Type B pancreatic cell (in vitro differentiated cells): ENCODE measurements at places on chromosomes 3 and 15. TPM values are rescaled to one million over a fixed set of nuclear protein-coding genes. Genes with fewer than 3 reads are reported as not detected.

Gene DLEC1
- 0.76 and 3.2 TPM in 2 replicates for total RNA-seq

- H3K27me3 ChIP-seq, result peaks cover 24% of the 10 kb centered on the region
- no peaks in the 10 kb centered on the region for H3K36me3 ChIP-seq
- no peak overlapping the region for H3K27ac ChIP-seq
- DNase-seq, result no peak
- peaks cover 25% of the 10 kb centered on the region for H3K4me1 ChIP-seq
Measured at GRCh38 chr15:70272565-70273355, 175.0 kb upstream of the TLE3 start.

- H3K36me3 ChIP-seq, result peaks cover 19% of the 10 kb centered on the region
- H3K27me3 ChIP-seq, result no peaks in the 10 kb centered on the region
- H3K4me1 ChIP-seq, result peaks cover 17% of the 10 kb centered on the region
Measured at GRCh38 chr3:14472471-14473351, 67.4 kb downstream of the GRIP2 start.

Gene CHRNA5
- total RNA-seq, result 2.3 and 11.5 TPM in 2 replicates

DNA sequence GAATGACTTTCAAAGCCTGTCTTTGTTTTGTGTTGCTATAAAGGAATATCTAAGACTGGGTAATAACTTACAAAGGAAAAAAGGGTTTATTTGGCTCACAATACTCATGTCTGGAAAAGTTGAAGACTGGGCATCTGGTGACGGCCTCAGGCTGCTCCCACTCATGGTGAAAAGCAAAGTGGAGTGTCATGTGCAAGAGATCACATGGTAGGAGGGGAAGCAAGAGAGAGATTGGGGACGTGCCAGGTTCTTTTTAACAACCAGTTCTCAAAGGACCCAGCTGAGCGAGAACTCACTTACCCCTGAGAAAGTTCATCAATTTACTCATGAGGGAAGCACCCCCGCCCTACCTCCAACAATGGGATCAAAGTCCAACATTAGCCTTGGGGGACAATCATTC, 929.4 kb downstream of the ROBO1 start:
- H3K27me3 ChIP-seq, result no peaks in the 10 kb centered on the region
- peak overlapping the region; percentile 19 for H3K27ac ChIP-seq
- peak overlapping the region; percentile 42 for H3K4me3 ChIP-seq
- H3K36me3 ChIP-seq, result peaks cover 10% of the 10 kb centered on the region
- DNase-seq, result no peak
- peaks cover 18% of the 10 kb centered on the region for H3K4me1 ChIP-seq

Gene LRRC49
- 6.7 and 13.4 TPM in 2 replicates for total RNA-seq

Gene FETUB
- not detected in 2 replicates for total RNA-seq

DNA sequence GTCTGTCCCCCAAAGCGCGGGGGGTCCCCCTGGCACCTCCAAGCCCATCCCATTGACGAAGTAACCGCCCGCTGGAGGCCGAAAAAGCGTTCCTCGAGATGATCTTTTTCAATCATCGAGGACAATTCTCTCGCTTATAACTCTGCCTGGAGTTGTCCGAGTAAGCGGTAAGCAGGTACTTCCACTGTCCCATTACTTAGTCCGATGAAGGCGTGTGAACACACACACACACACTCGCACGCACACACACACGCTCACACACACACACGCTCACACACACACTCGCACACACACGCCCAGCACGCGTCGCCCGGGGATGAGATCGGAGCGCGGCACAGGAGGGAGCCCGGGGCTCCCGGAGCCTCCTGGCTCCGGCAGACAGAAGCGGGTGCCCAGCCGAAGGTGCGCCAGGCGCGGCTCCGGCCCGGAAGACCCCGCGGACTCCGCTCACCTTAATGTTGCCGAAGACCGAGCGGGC, 430 bp downstream of the SLCO2A1 start:
- no peak for DNase-seq
- peak overlapping the region; percentile 76 for H3K27ac ChIP-seq
- peaks cover 48% of the 10 kb centered on the region for H3K27me3 ChIP-seq
- H3K4me1 ChIP-seq, result peaks cover 4% of the 10 kb centered on the region

- DNase-seq, result no peak
- H3K27ac ChIP-seq, result no peak overlapping the region
- H3K36me3 ChIP-seq, result no peaks in the 10 kb centered on the region
- no peaks in the 10 kb centered on the region for H3K4me1 ChIP-seq
- H3K27me3 ChIP-seq, result peaks cover 19% of the 10 kb centered on the region
Measured at GRCh38 chr3:38646630-38647029, 2.9 kb downstream of the SCN5A start.

GRCh38 chr15:67080900-67081431, 15.6 kb downstream of the SMAD3 start:
- no peaks in the 10 kb centered on the region for H3K27me3 ChIP-seq
- DNase-seq, result no peak
- peaks cover 74% of the 10 kb centered on the region for H3K4me1 ChIP-seq

DNA sequence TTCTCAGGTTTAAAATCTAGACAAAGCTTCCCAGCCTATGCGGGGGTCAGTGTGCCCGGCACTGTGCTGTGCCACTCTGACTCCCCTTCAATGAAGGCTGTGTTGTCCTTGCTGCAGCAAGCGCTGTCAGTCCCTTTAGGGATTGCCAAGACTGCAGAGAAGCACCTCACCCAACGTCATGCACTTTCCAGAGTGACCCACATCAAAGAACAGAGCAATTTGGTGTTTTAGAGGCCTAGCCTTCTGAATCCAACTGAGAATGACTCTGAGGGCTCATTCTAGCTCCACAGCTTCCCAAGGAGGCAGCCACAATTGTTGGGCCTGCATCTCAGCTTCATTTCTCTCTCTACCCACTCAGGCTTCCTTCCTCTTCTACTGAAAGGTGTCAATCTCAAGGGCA, 26.4 kb downstream of the SLC9A9 start:
- no peak overlapping the region for H3K27ac ChIP-seq
- DNase-seq, result no peak
- H3K4me3 ChIP-seq, result no peak overlapping the region
- no peaks in the 10 kb centered on the region for H3K27me3 ChIP-seq
- H3K36me3 ChIP-seq, result no peaks in the 10 kb centered on the region

GRCh38 chr15:95302206-95302605, 1028.3 kb upstream of the NR2F2 start:
- no peak overlapping the region for H3K4me3 ChIP-seq
- no peaks in the 10 kb centered on the region for H3K27me3 ChIP-seq
- H3K4me1 ChIP-seq, result peaks cover 5% of the 10 kb centered on the region
- H3K36me3 ChIP-seq, result peaks cover 2% of the 10 kb centered on the region

DNA sequence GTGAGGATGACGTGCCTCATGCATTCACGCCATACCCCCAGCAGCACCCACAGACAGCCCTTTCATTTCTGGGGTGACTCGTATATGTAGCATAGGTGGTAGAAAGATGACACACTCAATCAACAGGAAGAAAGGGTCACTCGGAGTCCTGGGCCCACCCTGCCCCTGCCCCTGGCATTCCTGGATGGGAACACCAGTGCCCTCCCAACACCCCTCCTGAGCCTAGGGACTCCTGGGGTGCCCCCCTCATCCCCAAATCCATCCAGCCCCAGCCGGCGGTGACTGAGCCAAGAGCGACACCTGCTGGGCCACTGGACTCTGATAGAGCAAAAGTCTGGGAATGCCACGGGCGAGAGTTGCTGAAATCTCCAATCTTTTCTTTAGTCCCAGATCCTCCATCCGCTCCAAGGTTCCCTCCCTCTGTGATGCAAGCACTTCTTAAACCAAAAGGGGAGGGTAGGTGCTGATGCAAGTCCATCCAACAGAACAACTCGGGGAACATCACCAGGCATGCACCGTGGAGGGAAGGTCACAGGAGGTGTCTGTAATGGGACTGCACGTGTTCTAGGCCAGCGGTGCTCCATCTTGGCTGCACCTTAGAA, 31.1 kb downstream of the ACAN start:
- H3K4me3 ChIP-seq, result no peak overlapping the region
- no peaks in the 10 kb centered on the region for H3K4me1 ChIP-seq
- no peaks in the 10 kb centered on the region for H3K36me3 ChIP-seq
- DNase-seq, result no peak
- no peaks in the 10 kb centered on the region for H3K27me3 ChIP-seq
- no peak overlapping the region for H3K27ac ChIP-seq

Gene RAF1
- 81.6 and 92.1 TPM in 2 replicates for total RNA-seq

DNA sequence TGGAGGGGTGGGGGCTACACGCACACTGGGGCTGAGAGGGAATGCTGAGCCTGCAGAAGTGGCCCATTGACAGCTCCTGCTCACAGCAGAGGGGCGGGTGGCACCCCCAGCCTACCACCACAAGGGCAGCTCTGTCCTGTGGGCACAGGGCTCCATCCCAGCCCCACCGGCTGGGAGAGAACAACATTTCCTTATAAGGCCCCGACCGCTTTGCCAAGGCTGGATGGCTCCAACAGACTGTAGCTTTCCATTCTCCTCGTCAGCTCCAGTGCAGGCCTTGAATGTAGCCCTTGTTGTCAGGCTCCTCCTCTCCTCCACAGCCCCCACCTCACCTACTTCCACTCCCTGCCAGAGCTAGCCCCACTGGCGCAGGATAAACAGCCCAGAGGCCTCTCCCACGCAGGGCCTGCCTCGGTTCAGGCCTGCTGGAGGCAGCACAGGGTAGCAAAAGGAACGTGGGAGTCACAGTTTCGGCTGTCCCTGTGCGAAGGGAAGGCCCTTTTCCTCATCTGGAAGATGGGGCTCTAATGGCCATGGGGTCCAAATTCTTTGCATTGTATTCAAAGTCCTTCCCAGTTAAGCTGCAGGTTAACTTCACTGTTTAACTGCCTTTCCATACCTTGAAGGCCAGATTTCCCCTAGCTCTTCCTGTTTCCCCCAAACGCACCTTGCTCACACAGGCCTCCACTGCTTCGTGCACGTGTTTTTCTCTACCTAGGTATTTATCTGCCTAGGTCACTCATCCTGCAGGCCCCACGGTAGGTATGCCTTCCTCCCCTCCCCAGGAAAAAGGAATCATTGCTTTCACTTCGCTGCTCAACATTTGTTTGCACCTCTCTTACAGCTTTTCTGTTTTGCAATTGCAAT, 101.6 kb upstream of the LPP start:
- H3K4me3 ChIP-seq, result peak overlapping the region; percentile 61
- peak overlapping the region; percentile 43 for H3K27ac ChIP-seq
- DNase-seq, result no peak

Gene CHRNA7
- total RNA-seq, result 5.3 and 10.5 TPM in 2 replicates

GRCh38 chr3:173109143-173109542, 31.9 kb downstream of the SPATA16 start:
- H3K4me3 ChIP-seq, result no peak overlapping the region
- no peaks in the 10 kb centered on the region for H3K4me1 ChIP-seq
- DNase-seq, result no peak
- H3K27ac ChIP-seq, result no peak overlapping the region

Gene ACAA1
- 81.2 and 118 TPM in 2 replicates for total RNA-seq

- H3K36me3 ChIP-seq, result no peaks in the 10 kb centered on the region
- peaks cover 21% of the 10 kb centered on the region for H3K4me1 ChIP-seq
- no peak for DNase-seq
- H3K27me3 ChIP-seq, result no peaks in the 10 kb centered on the region
- no peak overlapping the region for H3K4me3 ChIP-seq
Measured at GRCh38 chr15:51801391-51801835, 28.0 kb upstream of the TMOD3 start.

GRCh38 chr15:48888191-48888590, 10.3 kb downstream of the EID1 start:
- H3K4me1 ChIP-seq, result peaks cover 20% of the 10 kb centered on the region
- H3K36me3 ChIP-seq, result no peaks in the 10 kb centered on the region
- H3K27ac ChIP-seq, result no peak overlapping the region
- no peak overlapping the region for H3K4me3 ChIP-seq
- DNase-seq, result no peak

Gene TJP1
- total RNA-seq, result 89.3 and 111 TPM in 2 replicates

Gene CAMK2N2
- total RNA-seq, result 1.9 TPM in 2 replicates

- no peaks in the 10 kb centered on the region for H3K36me3 ChIP-seq
- H3K27ac ChIP-seq, result peak within 1 kb of the TSS; percentile 78
- DNase-seq, result peak; percentile 74
- peaks cover 32% of the 10 kb centered on the region for H3K4me1 ChIP-seq
- H3K27me3 ChIP-seq, result no peaks in the 10 kb centered on the region
- H3K4me3 ChIP-seq, result peak within 1 kb of the TSS; percentile 81
Measured at GRCh38 chr3:159839561-159840379, 148.9 kb upstream of the IL12A start.

- peaks cover 8% of the 10 kb centered on the region for H3K36me3 ChIP-seq
- no peak overlapping the region for H3K27ac ChIP-seq
- H3K4me3 ChIP-seq, result no peak overlapping the region
- no peaks in the 10 kb centered on the region for H3K27me3 ChIP-seq
Measured at GRCh38 chr15:92724144-92724543, 68.6 kb upstream of the FAM174B start.

- H3K4me3 ChIP-seq, result no peak overlapping the region
- H3K4me1 ChIP-seq, result no peaks in the 10 kb centered on the region
- H3K36me3 ChIP-seq, result no peaks in the 10 kb centered on the region
- DNase-seq, result no peak
- no peak overlapping the region for H3K27ac ChIP-seq
- no peaks in the 10 kb centered on the region for H3K27me3 ChIP-seq
Measured at GRCh38 chr3:153448151-153448829, 286.3 kb downstream of the RAP2B start.

Gene CCDC13
- total RNA-seq, result 0.71 and 2.4 TPM in 2 replicates

GRCh38 chr3:141401095-141401494, 32.8 kb downstream of the ZBTB38 start:
- peak overlapping the region; percentile 65 for H3K4me3 ChIP-seq
- H3K4me1 ChIP-seq, result peaks cover 15% of the 10 kb centered on the region
- H3K27me3 ChIP-seq, result no peaks in the 10 kb centered on the region
- DNase-seq, result no peak
- peaks cover 22% of the 10 kb centered on the region for H3K36me3 ChIP-seq
- no peak overlapping the region for H3K27ac ChIP-seq

- no peak for DNase-seq
- H3K4me3 ChIP-seq, result no peak overlapping the region
- H3K27me3 ChIP-seq, result peaks cover 23% of the 10 kb centered on the region
- no peak overlapping the region for H3K27ac ChIP-seq
- peaks cover 22% of the 10 kb centered on the region for H3K4me1 ChIP-seq
- no peaks in the 10 kb centered on the region for H3K36me3 ChIP-seq
Measured at GRCh38 chr3:55634345-55634744, 147.2 kb upstream of the WNT5A start.

DNA sequence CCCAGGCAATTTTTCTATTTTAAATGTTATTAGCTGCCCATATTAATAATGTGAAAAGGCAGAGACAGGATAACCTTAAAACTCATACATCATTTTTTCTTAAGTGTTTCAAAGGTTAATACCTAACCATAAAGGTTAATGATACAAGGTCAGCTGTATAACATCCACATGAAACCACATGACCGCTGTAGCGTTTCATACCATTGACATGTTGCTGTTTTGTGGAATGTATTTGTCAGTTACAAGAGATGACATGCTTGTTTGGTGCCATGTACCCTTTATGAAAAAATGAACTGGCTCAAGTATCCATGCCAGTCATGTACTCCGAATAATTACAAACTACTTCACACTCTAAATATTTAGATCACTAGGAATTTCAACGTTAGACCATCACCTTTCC, 207.4 kb downstream of the FMN1 start:
- H3K27ac ChIP-seq, result no peak overlapping the region
- no peak for DNase-seq
- no peaks in the 10 kb centered on the region for H3K27me3 ChIP-seq
- H3K4me1 ChIP-seq, result peaks cover 29% of the 10 kb centered on the region
- H3K4me3 ChIP-seq, result no peak overlapping the region

- H3K36me3 ChIP-seq, result no peaks in the 10 kb centered on the region
- no peak overlapping the region for H3K4me3 ChIP-seq
- H3K27ac ChIP-seq, result no peak overlapping the region
- H3K27me3 ChIP-seq, result no peaks in the 10 kb centered on the region
- peaks cover 15% of the 10 kb centered on the region for H3K4me1 ChIP-seq
- no peak for DNase-seq
Measured at GRCh38 chr3:181913254-181913653, 201.5 kb downstream of the SOX2 start.

Gene C3orf20
- 0.12 and 0.24 TPM in 2 replicates for total RNA-seq

Gene PPP1R14D
- 0.70 and 1.0 TPM in 2 replicates for total RNA-seq

GRCh38 chr3:195715134-195715533, 5.6 kb upstream of the MUC20 start:
- no peak overlapping the region for H3K27ac ChIP-seq
- H3K4me1 ChIP-seq, result peaks cover 16% of the 10 kb centered on the region
- no peaks in the 10 kb centered on the region for H3K27me3 ChIP-seq
- H3K4me3 ChIP-seq, result no peak overlapping the region
- peaks cover 20% of the 10 kb centered on the region for H3K36me3 ChIP-seq
- DNase-seq, result no peak
